ENCODE measurements at places on chromosomes 5 and 9.

GRCh38 chr5:6215891-6216290 is 162.5 kb downstream of the MED10 start:
- DNase-seq, result no peak

- no peak for DNase-seq
Observed at GRCh38 chr5:153860195-153860886, 178.4 kb downstream of the FAM114A2 start.

DNA sequence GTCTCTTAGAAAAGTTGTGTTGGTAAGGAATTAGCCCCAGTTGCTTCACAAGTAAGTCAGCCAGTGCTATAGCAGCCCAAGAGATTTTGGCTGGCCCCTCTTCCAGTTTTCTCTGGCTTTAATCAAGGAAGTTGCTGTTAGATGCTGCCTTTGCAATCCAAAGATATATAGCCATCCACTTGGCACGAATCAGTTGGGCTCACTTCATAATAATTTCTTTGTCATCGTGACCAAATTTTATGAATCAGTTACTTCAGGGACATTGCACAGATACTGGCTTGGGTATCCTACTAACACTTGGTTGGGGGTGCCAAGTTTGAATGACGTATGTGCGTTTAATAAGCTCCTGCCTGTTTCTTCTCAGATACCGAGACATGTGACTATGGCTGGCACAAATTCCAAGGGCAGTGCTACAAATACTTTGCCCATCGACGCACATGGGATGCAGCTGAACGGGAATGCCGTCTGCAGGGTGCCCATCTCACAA is 81.5 kb downstream of the VCAN start:
- DNase-seq, result no peak

DNA sequence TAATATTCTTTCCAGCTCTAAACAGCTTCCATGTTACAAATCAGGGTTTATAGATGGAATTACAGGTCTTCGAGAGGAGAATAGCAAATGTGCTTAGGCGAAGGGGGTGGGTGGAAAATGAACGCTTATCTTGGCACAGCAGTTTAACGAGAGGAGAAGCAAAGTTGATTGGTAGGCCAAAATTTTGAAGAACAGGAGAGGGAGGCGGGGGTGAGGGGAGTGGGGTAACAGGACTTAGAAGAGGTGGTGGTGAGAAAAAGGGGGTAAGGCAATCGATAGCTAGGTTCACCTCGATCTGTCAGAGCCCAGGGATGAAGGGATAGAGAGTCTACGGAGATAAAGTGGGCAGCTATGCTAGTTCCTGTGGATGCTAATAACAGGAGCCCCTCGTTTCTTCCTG is 764 bp downstream of the ANKRA2 start:
- DNase-seq, result no peak

GRCh38 chr5:35921930-35922329 is 16.5 kb downstream of the CAPSL start:
- DNase-seq, result no peak

DNA sequence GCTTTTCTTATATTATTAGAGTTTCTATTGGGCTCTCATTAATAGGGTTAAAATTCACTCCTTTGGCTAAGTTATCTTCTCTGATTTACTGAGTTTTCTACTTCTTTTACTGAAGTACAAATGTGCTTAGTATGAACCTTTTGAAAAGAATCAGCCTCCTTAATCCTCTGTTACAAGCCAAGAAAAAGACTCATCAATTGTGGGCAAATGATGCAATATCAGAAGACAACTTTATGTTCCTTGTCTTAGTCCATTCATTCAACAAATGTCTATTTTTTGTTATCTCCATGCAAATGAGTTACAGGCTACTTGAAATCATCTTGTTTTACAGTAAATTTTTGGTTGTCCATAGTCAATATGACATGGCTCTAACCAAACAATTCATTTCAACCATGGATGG is 40.3 kb downstream of the SNCAIP start:
- DNase-seq, result no peak

DNA sequence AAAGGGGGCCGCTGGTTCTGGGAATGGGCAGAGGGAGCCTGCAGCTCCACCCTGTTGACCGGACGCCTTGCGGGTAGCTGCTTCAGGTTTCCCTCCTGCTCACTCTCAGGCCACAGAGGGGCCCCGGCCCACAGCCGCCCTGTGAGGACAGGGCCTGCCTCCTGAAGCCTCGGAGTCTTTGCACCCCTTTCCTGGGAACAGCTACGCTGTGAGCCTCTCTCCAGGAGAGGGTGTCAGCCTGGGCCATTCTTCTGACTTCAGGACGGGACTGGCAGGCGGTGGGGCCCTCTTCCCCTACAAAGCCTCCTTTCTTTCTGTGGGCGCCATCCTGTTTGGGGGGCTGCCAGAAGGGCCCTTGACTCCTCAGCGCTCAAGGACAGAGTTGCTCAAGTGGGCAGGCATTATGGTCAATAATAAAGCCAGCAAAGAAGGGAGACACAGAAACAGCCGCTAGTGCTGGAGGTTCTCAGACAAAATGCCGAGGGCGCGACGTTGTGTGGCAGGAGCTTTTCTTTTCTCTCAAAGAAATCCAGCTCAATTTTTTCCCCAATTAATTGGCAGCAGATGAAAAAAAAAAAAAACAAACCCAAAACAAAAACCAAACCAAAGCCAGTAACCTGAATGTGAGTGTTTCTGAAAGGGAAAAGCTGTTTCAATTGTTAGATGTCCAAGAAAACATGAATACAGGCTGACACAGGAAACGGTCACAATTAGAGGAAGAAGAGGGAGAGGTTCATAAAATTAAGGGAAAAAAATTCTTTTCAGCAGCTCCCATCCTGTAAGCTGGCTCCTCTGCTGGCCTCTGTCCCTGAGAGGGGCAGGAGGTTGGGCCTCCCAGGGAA is 12.8 kb upstream of the SLC25A51 start:
- no peak for DNase-seq

GRCh38 chr5:16461782-16462181 is 3.8 kb downstream of the ZNF622 start:
- no peak for DNase-seq

DNA sequence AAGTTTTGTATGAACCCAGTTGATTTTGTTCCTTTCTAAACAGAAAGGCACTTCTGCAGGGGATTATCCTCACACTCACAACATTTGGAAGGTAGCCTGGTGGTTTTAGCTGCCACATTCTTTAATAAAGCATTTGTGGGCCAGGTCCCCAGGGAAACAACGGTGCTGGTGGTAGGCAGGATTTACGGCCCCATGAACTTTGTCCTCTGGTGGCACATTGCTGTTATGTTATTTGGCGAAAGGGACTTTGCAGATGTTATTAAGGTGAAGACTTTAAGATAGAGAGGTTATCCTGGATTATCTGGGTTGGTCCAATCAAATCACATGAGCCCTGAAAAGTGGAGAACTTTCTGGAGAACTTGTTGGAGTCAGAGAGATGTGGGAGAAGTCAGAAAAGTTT is 86.3 kb upstream of the C9orf72 start:
- DNase-seq, result no peak

GRCh38 chr5:147145328-147145727 is 89.5 kb upstream of the STK32A start:
- no peak for DNase-seq

- no peak for DNase-seq
Observed at GRCh38 chr5:154196955-154197652, 6.6 kb downstream of the GALNT10 start.

GRCh38 chr9:95385521-95385920 is 68.0 kb upstream of the FANCC start:
- DNase-seq, result no peak

- no peak for DNase-seq
Observed at GRCh38 chr5:43037636-43038495, 2.3 kb downstream of the ANXA2R start.

- no peak for DNase-seq
Observed at GRCh38 chr9:109913461-109913810, 133.4 kb downstream of the PALM2AKAP2 start.

DNA sequence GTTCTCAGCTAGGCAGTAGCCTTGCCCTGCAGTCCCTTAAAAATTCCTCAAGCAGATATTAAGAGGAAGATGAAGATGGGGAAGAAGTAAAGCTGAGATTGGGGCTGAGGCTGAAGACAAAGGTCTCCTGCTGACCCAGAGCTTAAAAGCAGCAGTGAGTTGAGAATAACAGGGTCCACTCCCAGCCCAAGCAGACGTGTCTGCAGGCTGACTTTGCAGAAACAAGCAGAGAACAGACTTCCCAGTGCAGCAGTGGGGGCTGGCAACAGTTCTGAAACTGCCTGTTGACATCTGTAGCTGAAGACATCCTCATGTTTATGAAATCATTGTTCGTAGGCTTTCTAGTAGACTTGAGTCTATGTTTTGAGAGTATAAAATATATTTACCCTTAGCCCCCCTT is 1.1 kb downstream of the CTXN3 start:
- no peak for DNase-seq

GRCh38 chr9:110763568-110763967 is 95.0 kb downstream of the MUSK start:
- no peak for DNase-seq

Data from activated T-cell treated with anti-CD3 and anti-CD28 coated beads, Interleukin-2, amount 50 U/mL, for 24 hours (primary cell).